ENCODE measurements at places on chromosomes 2 and 18.

DNA sequence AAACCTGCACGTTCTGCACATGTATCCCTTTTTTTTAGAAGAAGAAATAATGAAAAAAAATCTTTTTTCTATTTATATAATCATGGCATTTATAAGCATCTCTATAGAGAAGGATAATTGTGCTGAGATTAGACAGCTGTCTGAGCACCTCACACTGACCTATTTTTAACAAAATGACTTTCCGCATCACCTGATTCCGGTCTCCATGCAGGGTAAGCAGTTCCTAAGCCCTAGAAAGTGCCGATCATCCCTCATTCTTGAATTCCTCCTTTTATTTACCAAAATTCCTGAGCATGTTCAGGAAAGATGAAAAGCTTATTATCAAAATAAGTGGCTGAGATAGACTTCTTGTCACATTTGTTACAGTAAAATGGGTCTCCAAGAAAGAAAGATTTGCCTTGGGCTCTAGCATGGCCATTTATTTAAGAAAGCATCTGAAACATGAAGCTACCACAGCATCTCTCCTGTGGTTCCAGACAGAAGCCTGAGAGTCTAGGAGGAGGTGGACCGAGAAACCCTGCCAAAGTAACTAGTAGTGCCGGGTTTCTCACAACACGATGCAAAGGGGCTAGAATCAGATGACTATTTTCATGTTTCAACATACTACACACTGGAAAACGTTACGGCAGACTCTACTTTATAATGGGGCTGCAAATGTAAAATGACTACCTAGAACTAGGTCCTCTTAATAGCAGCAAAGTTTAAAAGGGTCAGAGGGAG is 670 bp downstream of the GKN1 start:
- no peak for DNase-seq

GRCh38 chr2:32314886-32315285 is 37.2 kb downstream of the YIPF4 start:
- no peak for DNase-seq

DNA sequence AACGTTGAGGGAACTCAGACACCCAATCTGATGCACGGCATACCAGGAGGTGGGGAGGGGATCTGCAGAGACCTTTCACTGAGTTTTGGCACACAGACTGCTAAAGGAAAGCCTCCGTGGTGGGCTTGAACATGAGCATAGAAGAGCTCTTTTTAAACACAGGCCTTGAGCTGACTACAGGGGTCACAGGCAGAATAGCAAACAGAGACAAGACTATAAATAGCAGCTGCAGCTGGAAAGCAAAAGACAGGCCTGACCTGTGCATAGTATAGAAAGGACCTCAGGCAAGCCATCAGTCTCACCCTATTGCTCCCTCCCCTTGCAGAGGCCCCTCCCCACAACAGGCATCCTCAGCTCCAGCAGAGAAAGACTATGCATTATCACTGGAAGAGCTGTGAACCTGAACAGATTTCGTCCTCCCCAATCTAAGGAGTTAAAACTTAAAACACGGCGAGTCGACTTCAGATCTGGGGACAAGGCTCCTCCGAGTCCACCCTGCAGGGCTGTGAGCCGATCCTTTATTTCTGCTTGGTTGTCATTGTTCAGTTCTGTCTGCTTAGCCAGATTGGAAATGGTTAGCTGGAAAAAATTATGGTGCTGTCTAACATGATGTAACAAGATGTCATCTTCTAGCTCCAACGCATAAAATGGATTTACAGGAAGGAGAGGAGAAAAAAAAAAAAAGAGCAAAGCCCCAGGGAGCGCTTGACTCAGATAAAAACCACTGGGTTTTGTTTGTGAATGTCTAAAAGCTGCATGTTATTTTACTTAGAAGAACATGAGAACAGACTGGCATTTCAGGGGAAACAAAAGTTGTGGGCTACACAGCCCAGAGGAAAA is 25.2 kb upstream of the LCLAT1 start:
- DNase-seq, result peak; percentile 25

DNA sequence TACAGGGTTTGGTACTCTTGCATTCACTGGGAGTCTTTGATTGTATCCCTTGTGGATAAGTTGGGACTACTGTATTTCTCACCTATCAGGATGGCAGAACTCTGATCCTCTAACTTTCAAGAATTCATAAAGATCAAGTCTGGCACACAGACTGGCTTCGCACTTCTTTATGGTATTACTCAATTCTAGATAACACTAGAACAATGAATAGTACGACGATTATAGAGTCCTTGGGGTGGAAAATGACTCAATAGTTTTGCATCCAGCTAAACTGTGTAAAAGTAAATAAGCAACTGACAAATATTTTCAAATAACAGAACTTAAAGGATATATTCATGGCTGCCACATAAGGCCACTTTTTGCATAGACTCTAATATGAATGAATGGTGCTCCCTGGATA is 103.4 kb upstream of the MEX3C start:
- no peak for DNase-seq

Data from stimulated activated CD4-positive, alpha-beta T cell treated with anti-CD3 and anti-CD28 coated beads, Interleukin-4, amount 100 ng/mL, for 4 hours (primary cell).